ENCODE measurements at places on chromosomes 3 and 15.

- no peaks in the 10 kb centered on the region for H3K27me3 ChIP-seq
- H3K4me3 ChIP-seq, result no peak overlapping the region
- no peak for DNase-seq
- no peaks in the 10 kb centered on the region for H3K36me3 ChIP-seq
- H3K27ac ChIP-seq, result no peak overlapping the region
Measured at GRCh38 chr15:71295603-71296314, 180.5 kb downstream of the THSD4 start.

DNA sequence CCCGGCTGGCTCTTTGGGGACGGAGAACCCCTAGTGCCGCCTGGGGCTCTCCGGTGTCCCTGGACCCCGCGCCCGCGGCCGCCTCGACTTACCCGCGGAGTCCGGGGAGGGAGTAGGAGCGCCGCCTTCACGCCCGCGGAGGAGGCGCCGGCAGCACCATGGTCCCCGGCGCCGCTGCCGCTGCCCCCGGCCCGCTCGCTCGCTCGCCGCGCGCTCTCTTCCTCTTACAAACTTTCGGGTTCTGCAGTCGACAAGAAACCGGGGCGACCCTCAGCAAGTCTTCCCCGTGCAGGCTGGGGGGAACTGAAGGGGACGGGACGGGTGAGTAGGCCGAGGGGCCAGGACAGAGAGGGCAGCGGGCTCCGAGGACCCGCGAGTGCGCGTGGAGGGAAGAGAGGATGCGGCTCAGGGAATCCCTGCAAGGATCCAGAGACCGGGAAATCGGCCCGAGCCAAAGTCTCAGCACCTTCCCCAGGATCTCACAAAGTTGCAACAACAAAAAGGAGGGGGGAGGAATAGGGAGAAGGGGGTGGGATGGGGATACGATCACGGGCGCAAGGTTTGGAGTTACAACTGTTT is 2.0 kb downstream of the FOXP1 start:
- DNase-seq, result peak; percentile 50
- H3K27ac ChIP-seq, result peak overlapping the region; percentile 99
- H3K4me1 ChIP-seq, result peaks cover 42% of the 10 kb centered on the region
- peak overlapping the region; percentile 78 for H3K4me3 ChIP-seq
- peaks cover 17% of the 10 kb centered on the region for H3K36me3 ChIP-seq

DNA sequence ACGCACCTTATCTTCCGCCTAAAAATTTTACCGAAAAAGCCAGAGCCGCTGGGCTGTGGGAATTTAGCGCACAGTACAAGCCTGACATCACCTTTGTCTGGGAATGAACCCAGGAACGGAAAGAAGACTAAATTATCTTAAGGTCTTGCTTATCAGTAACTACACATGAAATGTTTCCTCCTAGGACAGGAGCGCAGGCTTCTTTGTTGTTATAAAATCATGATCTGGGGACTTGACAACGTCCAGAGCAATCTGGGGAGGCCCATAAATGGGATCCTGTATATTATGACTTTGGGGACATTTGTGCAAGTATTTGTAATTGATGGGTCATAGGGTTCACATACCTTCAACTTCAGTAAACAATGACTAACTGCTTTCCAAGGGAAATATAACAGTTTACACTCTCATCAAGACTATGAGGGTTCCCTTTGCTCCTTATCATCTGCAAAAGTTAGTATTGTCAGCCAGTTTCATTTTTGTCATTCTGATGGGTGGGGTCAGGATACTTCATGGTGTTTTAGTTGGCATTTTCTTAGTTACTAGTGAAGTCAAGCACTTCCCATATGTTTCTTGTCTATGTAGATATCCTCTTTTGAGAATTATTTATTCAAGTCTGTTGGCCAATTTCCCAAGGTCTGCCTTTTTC is 213.9 kb upstream of the PFN2 start:
- H3K36me3 ChIP-seq, result no peaks in the 10 kb centered on the region
- H3K4me1 ChIP-seq, result no peaks in the 10 kb centered on the region
- no peak overlapping the region for H3K27ac ChIP-seq
- no peak overlapping the region for H3K4me3 ChIP-seq
- no peak for DNase-seq
- H3K27me3 ChIP-seq, result peaks cover 7% of the 10 kb centered on the region

- H3K27me3 ChIP-seq, result peaks cover 8% of the 10 kb centered on the region
- no peak for DNase-seq
- no peaks in the 10 kb centered on the region for H3K4me1 ChIP-seq
Measured at GRCh38 chr15:73716417-73716816, 32.2 kb downstream of the CD276 start.

- no peak overlapping the region for H3K4me3 ChIP-seq
- no peaks in the 10 kb centered on the region for H3K4me1 ChIP-seq
- no peaks in the 10 kb centered on the region for H3K27me3 ChIP-seq
- no peak for DNase-seq
- H3K27ac ChIP-seq, result no peak overlapping the region
Measured at GRCh38 chr15:63902671-63903035, 68.9 kb upstream of the HERC1 start.

- H3K36me3 ChIP-seq, result peaks cover 71% of the 10 kb centered on the region
- H3K4me1 ChIP-seq, result no peaks in the 10 kb centered on the region
- no peak for DNase-seq
Measured at GRCh38 chr15:61943992-61944391, 116.3 kb downstream of the VPS13C start.

GRCh38 chr3:183911763-183912506 is 27.3 kb upstream of the PARL start:
- no peaks in the 10 kb centered on the region for H3K36me3 ChIP-seq
- no peak overlapping the region for H3K27ac ChIP-seq
- H3K4me3 ChIP-seq, result no peak overlapping the region
- no peaks in the 10 kb centered on the region for H3K4me1 ChIP-seq
- DNase-seq, result no peak
- no peaks in the 10 kb centered on the region for H3K27me3 ChIP-seq

- no peak for DNase-seq
- H3K27me3 ChIP-seq, result no peaks in the 10 kb centered on the region
- H3K36me3 ChIP-seq, result no peaks in the 10 kb centered on the region
- no peak overlapping the region for H3K4me3 ChIP-seq
Measured at GRCh38 chr3:18716821-18717220, 291.7 kb upstream of the SATB1 start.

DNA sequence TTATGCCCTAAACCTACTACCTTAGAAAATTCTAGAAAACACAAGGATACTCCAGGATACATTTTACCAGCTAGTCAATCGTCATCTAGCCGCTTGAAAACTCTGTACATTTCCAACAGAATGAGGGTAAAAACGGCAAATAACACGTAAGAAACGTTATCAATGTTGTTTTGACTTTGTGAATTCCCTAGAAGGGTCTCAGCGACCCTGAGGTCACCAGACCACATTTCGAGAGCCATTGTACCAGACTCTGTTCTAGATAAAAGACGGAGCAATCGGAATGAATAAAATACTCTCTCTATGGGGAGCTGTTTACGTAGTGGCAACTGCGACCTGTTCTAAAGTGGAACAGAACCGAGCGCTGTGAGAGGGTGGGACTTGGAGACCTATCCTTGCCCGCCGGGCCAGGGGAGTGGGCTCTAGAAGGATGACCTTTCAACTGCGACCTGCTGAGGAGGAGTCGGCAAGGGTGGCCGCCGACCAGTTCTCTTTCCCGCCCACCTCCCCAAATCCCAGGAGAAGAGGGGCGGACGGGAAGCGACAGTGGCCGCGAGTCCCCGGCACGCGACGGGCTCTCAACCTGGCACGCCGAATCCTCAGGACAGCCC is 778 bp upstream of the AP4E1 start:
- H3K4me1 ChIP-seq, result peaks cover 28% of the 10 kb centered on the region
- DNase-seq, result peak; percentile 47
- H3K36me3 ChIP-seq, result peaks cover 9% of the 10 kb centered on the region
- H3K27ac ChIP-seq, result peak overlapping the region; percentile 97

DNA sequence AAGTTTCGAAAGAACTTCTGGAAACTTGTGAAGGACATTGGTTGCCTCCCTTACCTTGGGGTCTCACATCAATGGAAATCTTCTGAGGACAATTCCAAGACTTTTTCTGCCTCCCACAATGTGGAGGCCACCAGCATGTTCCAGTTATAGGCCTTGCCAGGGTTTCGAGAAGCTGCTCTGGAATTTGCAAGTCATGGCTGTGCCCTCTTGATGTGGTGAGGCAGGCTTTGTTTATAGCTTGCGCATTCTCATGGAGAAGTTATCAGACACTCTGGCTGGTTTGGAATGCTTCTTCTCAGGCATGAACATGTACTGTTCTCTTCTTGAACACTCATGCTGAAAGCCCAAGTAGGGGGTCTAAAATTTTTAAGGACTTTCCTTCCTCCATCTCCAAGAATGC is 4.1 kb downstream of the CXCR6 start:
- peaks cover 81% of the 10 kb centered on the region for H3K36me3 ChIP-seq
- H3K4me1 ChIP-seq, result peaks cover 50% of the 10 kb centered on the region
- no peak for DNase-seq
- H3K4me3 ChIP-seq, result no peak overlapping the region

GRCh38 chr3:139084176-139084575 is 39.5 kb upstream of the PRR23C start:
- H3K27ac ChIP-seq, result no peak overlapping the region
- no peaks in the 10 kb centered on the region for H3K4me1 ChIP-seq
- DNase-seq, result no peak
- no peak overlapping the region for H3K4me3 ChIP-seq
- no peaks in the 10 kb centered on the region for H3K36me3 ChIP-seq

GRCh38 chr15:45690581-45691260 is 55.9 kb downstream of the SQOR start:
- no peak for DNase-seq
- no peak overlapping the region for H3K27ac ChIP-seq
- no peaks in the 10 kb centered on the region for H3K27me3 ChIP-seq
- no peaks in the 10 kb centered on the region for H3K36me3 ChIP-seq

- peak overlapping the region; percentile 91 for H3K4me3 ChIP-seq
- DNase-seq, result peak; percentile 76
- no peaks in the 10 kb centered on the region for H3K27me3 ChIP-seq
- H3K27ac ChIP-seq, result peak overlapping the region; percentile 90
- H3K36me3 ChIP-seq, result peaks cover 48% of the 10 kb centered on the region
Measured at GRCh38 chr3:143119974-143120715, 574 bp downstream of the CHST2 start.

GRCh38 chr3:186181901-186182300 is 73.0 kb upstream of the ETV5 start:
- peaks cover 6% of the 10 kb centered on the region for H3K4me1 ChIP-seq
- H3K4me3 ChIP-seq, result no peak overlapping the region

DNA sequence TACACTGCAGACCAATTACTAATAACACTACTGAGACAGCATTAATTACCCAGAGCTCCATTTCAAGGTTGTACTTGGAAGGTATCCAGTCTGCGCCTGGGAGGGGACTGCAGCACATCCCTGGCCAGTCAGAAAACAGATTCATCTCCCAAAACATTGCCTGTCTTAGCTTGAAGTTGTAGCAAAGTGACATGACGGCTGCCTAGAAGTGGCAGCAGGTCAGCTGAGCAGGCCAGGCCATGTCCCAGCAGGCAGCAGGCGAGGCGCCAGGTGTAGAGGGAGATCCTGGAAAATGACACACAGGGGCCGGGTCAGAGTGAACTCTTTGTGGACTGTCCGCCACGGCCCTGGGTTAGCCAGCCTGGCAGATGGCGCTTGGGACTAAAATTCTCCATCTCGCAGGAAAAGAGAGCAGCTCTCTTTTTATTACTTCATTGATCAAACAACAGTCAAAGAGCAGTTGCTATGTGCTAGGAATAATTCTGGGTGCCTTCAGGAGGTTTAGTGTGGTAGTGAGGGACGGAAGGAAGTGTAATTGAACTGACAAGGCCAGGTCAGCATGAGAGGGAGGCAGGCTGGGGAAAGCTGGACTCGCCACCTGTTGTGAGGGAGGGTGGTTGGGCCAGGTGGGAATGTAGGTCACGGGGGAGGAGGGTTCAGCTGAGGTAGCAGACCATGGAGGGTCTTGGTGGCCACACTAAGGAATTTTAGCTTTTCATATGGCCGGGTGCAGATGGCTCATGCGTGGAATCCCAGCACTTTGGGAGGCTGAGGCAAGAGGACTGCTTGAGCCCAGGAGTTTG is 1.3 kb upstream of the MAP6D1 start:
- H3K27ac ChIP-seq, result no peak overlapping the region
- H3K27me3 ChIP-seq, result no peaks in the 10 kb centered on the region
- no peaks in the 10 kb centered on the region for H3K4me1 ChIP-seq
- H3K36me3 ChIP-seq, result peaks cover 35% of the 10 kb centered on the region
- no peak for DNase-seq

DNA sequence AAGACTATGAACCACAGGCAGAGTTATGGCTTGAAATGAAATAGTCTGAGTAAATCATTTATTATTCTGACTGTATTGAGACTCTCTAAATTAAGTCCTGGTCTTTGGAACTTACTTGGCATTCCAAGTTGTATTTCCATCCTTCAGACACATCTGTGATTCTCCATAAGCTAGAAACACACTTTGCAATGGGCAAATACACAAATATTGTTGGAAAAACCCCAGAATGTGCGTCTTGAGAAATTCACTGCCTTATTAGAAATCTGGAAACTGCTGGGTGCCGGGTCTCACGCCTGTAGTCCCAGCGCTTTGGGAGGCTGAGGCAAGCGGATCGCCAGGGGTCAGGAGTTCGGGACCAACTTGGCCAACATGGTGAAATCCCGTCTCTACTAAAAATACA is 87.8 kb downstream of the WWTR1 start:
- no peak overlapping the region for H3K27ac ChIP-seq
- H3K27me3 ChIP-seq, result peaks cover 2% of the 10 kb centered on the region
- no peaks in the 10 kb centered on the region for H3K4me1 ChIP-seq
- no peak for DNase-seq
- H3K4me3 ChIP-seq, result no peak overlapping the region

- H3K27me3 ChIP-seq, result no peaks in the 10 kb centered on the region
- no peak overlapping the region for H3K4me3 ChIP-seq
- no peaks in the 10 kb centered on the region for H3K36me3 ChIP-seq
- no peaks in the 10 kb centered on the region for H3K4me1 ChIP-seq
- H3K27ac ChIP-seq, result no peak overlapping the region
Measured at GRCh38 chr15:25733856-25734679, 129.1 kb downstream of the ATP10A start.

GRCh38 chr3:184066211-184066610 is 13.4 kb downstream of the HTR3C start:
- H3K27ac ChIP-seq, result no peak overlapping the region
- no peak overlapping the region for H3K4me3 ChIP-seq
- H3K36me3 ChIP-seq, result no peaks in the 10 kb centered on the region
- H3K4me1 ChIP-seq, result no peaks in the 10 kb centered on the region

DNA sequence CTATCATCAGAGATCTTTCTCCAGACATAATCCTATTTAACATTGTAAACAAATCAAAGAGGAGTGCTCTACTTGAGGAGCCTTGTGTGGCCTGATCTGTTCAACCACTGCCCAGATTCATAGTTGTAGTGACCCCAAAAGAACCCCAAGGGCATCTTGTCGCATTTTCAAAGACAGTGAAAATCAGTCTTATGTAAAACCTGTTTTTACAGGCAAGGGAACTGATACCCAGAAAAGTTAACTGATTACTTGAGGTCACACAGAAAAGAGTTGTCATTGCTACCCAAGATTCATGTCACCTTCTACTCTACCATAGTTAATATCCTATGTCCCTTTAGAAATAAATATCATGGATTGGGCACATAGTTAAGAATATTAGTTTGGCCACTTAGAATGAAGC is 40.5 kb upstream of the ARPP21 start:
- H3K36me3 ChIP-seq, result no peaks in the 10 kb centered on the region
- no peaks in the 10 kb centered on the region for H3K4me1 ChIP-seq
- no peak overlapping the region for H3K4me3 ChIP-seq
- DNase-seq, result no peak

GRCh38 chr3:12328837-12329462 is 40.1 kb downstream of the PPARG start:
- H3K4me1 ChIP-seq, result peaks cover 16% of the 10 kb centered on the region
- no peaks in the 10 kb centered on the region for H3K36me3 ChIP-seq
- H3K27ac ChIP-seq, result no peak overlapping the region
- DNase-seq, result no peak

- no peak for DNase-seq
- H3K36me3 ChIP-seq, result no peaks in the 10 kb centered on the region
- no peak overlapping the region for H3K27ac ChIP-seq
- H3K4me3 ChIP-seq, result no peak overlapping the region
- H3K4me1 ChIP-seq, result no peaks in the 10 kb centered on the region
- no peaks in the 10 kb centered on the region for H3K27me3 ChIP-seq
Measured at GRCh38 chr3:162034368-162034767, 537.8 kb downstream of the OTOL1 start.

Data from DND-41 (cell line).